CD4-positive, alpha-beta T cell treated with Interleukin-21 for 1 hour (primary cell): ENCODE measurements at places on chromosomes 1 and 21.
A peak's percentile ranks its signal among the peaks of the same experiment; 100 is the strongest.

- no peak for DNase-seq
These were observed 35.5 kb upstream of the HHAT start for GRCh38 chr1:210293171-210293607.

- DNase-seq, result no peak
These were observed 74.2 kb downstream of the ATF6 start for GRCh38 chr1:161840363-161840762.

DNA sequence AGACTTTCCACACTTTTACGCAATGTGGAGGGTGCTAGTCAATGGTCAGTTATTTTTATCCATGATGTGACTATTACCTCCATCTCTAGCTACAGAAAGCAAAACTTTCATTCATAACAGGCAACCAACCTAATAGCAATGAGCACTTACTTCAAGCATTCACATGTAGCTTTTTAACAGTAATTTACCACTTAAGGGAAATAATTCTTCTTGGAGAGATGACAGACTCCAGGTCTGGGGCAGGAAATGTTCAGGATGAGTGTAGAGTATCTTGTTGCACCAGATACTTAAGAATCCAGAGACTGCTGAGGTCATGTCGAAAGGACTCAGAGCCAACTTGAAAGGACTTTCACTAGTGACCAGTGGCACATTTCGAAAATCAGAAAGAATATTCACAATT is 347.6 kb downstream of the CHRM3 start:
- DNase-seq, result no peak

DNA sequence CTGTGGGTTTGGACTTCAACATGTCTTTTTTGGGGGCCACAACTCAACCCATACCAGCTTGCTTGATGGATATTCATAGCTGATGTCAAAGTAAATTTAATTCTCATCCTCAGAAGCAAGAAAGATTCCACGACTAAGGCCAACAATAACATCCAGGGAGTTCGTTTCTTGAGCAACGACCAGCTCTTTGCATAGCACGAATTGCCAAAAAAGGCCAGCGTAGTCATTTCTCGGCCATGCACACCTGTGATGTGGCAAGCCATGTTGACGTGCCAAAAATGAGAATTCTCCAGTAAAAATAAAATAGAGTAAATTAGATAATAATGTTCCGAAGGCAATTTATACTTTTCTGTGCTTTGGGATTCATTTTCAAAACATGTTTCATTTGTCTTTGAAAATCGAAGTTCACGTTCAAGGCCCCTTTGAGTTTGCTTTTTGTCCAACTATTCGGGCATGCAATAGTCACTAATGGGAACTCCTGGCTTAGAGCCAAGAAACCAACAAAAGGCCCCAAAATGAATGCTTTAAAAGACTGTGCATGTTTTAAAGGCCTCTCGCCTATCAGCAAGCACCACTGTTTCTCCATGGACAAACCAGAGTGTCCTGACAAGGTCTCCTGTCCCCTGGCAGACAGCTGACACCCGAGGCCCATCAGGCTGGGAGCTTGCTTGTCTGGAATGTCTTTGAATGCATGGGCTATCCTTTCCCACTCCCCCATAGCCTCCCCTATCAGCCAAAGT is 14.4 kb upstream of the IGSF5 start:
- no peak for DNase-seq

DNA sequence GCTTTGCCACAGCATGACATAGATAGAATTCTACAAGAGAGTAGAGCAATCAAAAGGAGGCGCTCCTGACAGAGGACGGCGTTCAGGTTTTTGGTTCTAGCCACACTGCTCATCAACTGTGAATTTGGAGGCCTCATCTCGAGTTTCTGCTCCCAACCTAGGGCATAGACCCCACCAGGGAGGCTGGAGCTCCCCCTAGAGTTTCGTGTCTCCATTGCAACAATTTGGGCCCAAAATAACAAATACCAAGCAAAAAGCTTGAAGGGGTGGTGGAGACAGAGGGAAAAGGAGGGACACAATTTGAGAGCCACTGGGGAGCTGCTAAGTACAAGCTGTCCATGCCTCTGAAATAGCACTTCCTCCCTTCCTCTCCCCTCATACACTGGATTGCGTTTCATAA is 297.0 kb downstream of the GPATCH2 start:
- no peak for DNase-seq

GRCh38 chr1:211951856-211952255 is 83.5 kb downstream of the INTS7 start:
- no peak for DNase-seq

DNA sequence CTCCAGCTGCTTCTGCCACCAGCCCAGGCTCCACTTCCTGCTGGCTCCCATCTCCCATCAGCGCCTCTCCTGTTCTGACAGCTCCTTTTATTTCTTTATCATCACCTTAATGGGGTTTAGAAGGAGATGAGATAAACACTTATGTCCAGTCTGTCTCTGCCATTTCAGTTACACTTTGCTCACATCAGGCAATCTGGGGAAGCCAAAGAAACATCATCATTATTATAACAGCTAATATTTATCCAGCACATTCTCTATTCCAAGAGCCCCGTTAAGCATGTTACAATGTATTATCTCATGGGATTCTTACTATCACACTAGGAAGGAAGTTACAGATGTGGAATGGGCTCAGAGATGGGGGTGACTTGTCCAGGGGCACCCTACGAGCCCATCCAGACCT is 31.2 kb downstream of the DMRTB1 start:
- no peak for DNase-seq

DNA sequence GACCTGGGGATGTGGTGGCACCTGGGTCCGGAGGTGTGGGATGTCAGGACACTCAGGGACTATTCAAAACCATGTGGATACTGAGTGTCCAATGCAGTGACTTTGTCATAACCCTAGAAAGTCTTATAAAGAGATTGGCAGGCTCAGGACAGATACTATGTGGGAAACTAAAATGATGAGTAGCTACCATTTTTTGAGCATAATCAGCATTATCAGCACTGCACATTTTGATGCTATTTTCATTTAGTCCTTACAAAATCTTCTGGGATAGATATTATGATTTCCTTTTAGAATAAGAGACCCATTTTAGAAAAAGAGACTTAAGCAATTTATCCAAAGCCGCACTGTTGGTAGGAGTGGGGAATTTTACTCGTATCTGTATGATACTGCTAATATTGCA is 93.4 kb downstream of the DNM3 start:
- no peak for DNase-seq

GRCh38 chr1:115062542-115063004 is 26.7 kb downstream of the TSPAN2 start:
- DNase-seq, result peak; percentile 95

DNA sequence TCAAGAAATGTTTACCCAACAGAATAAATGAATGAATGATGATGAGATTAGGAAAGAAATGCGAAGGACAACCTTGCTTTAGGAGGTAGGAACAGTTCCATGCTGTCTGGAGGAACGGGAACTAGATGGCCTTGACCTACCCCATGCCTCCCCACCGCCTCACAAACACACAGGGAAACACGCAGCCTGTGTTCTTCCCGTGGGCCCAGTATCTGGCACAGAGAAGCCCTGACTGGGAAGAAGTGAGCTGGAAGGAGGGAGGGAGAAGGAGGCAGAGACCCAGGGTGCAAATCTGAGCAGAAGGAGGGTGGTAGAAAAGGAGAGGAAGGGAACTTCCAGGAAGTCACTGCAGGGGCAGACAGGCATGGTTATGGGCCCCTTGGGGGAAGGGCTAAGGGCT is 3.5 kb upstream of the ADORA1 start:
- DNase-seq, result no peak

- peak; percentile 49 for DNase-seq
These were observed 79.6 kb upstream of the AK4 start for GRCh38 chr1:65068202-65069010.

- DNase-seq, result no peak
These were observed 99.0 kb upstream of the GJB5 start for GRCh38 chr1:34655875-34656240.

GRCh38 chr1:9245661-9246060 is 11.1 kb downstream of the H6PD start:
- DNase-seq, result no peak

- no peak for DNase-seq
These were observed 36.6 kb upstream of the ZFP69B start for GRCh38 chr1:40413527-40414252.
